GM23248 (cell line): ENCODE measurements at places on chromosomes 1 and 21. TPM values are rescaled to one million over a fixed set of nuclear protein-coding genes. Genes with fewer than 3 reads are reported as not detected.

The NAXE gene
- total RNA-seq: 51.2 and 68.7 TPM in 2 replicates

The XCL2 gene
- total RNA-seq: not detected in 2 replicates

The OR6K3 gene
- not detected in 2 replicates for total RNA-seq

The TMEM82 gene
- total RNA-seq: not detected in 2 replicates

The DYNLT4 gene
- not detected in 2 replicates for total RNA-seq

The VASH2 gene
- total RNA-seq: not detected in 2 replicates

The SDHC gene
- 17.4 and 39.2 TPM in 2 replicates for total RNA-seq
